RPMI7951 (cell line): ENCODE measurements at places on chromosomes 4 and X.

DNA sequence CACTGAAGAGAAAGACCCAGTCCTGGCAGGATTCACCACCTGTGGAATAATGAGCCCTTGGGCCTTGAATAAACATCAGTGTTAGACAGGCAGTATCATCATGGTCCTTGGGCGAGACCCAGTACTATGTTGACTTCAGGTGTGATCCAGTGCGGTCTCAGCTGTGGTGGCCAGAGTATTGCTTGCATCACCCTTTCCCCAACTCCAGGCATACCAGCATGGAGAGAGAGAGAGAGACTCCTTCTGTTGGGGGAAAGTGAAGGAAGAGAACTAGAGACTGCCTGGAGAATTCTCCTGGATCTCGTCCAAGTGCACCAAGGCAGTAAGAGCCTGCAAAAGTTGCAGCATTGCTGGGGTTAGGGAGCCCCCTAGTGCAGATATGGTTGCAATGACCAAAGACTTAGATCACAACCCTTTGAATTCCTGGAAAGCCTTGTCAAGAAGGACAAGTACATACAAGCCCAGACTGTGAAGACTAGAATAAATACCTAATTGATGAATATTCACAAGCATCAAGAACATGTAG lies 61.1 kb upstream of the VAMP7 start:
- DNase-seq = peak; percentile 78

DNA sequence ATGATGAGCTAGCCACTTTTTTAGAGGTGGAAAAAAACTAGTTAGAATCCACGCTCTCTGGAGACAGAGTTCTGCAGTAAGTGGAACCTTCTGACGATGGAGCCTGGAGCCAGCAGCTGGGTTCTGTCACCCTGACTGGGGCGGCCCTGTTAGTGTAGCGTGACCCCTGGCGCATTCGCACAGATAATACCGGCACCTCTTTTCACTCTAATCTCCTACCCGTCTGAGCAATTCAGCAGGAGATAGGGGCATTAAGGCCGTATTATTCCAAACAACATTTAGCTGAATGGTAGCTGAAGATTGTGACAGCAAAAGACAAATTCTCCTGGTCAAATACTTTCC lies 292.6 kb downstream of the FBXO8 start:
- DNase-seq = peak; percentile 17

DNA sequence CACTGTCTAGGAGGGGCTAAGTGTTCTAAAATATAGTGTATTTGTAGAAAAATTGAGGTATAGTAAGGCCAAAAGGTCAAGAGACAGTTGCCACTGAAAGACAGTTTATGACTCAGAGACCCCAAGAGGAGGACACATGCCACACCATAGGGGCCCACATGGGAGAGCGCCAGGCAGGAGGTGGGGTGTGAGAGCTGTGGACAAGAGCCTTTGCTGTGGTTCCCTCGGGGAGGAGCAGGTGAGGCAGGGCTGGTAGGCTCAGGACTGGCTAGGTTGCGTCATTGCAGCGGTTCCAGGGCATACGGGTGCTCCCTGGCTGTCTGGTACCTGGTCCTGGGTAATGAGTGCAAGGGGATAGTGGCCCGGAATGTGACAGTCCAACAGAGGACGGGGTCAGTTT lies 37.6 kb downstream of the CCNQ start:
- DNase-seq = no peak

- no peak for DNase-seq
These were observed 37.7 kb downstream of the HTT start for GRCh38 chr4:3112201-3112600.

GRCh38 chr4:146095860-146096259 lies 79.7 kb upstream of the LSM6 start:
- DNase-seq = no peak

DNA sequence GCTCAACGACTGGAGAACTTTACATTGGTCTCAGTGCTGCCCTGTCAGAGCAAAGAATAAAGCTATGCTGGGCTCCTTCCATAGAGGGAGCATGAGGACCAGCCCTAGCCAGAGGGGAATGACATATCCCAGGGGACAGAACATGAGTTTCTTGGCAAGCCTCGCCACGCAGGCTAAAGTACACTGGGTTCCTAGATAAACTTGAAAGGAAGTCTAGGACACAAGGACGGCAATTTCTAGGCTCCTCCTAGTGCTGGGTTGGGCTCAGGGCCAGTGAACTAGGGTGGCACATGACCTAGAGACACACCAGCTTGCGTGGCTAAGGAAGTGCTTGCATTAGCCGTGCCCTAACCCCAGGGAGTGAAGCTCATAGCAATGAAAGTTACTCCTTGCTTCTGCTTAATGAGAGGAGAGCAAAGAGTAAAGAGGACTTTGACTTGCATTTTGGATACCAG lies 141.0 kb downstream of the MAB21L2 start:
- peak; percentile 53 for DNase-seq

DNA sequence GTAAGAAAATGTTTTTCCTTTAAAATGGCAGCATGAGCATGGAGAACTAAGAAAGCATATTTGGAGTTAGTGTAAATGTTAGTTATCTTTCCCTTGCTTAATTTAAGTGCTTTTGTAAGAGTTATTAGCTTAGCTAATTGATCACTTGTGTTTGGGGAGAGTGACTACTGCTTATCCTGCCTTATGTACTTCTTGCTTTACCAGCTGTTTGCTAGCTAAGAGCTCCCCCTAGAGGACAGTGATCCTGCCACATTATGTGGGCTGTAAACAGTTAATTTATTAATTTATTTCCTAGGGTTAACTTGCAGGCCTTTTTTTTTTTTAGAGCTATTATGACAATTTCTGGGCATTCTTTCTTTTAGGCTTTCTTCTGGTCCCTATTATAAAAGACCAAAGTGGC lies 435.8 kb downstream of the MAGEB5 start:
- no peak for DNase-seq

- DNase-seq = peak; percentile 2
These were observed 38.6 kb downstream of the MND1 start for GRCh38 chr4:153383131-153383530.

DNA sequence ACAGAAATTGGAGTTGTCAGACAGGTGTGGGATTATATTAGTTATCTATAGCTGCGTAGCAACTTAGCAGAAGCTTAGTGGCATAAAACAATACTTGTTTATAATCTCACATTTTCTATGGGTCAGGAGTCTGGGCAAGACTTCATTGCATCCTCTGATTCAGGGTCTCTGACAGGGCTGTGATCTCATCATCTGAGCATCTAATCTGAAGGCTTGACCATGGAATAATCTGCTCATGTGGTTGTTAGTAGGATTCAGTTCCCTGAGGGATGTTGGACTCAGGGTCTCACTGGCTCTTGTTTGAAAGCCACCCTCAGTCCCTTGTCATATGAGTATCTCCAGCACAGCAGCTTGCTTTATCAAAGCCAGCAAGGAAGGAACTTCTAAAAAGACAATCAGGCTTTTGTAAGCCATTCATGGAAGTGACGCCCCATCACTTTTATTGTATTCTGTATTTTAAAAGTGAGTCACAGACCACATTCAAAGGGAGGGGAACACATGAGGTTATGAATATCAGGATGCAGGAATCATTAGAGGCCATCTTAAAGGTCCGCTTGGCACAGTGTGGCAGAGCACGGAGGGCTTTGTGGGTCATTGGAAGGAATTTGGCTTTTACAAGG lies 37.2 kb upstream of the FAM9B start:
- DNase-seq = peak; percentile 72

DNA sequence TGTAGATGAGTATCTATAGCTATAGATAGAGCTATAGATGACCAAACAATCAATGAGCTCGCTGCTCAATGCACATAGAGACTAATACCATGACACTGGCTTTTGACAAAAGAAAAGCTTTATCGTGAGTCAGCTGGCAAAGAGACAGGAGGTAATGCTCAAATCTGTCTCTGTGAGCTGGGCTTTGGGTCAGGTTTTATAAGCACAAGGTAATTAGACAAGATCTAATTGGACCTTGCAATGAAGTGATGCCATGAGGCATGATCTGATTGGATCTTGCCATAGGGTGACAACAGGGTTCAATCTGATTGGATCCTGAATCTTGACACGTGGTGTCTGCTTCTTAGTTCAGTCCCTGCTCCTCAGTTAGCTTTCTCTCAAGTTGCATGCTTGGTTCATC lies 180.7 kb upstream of the MXRA5 start:
- peak; percentile 72 for DNase-seq

DNA sequence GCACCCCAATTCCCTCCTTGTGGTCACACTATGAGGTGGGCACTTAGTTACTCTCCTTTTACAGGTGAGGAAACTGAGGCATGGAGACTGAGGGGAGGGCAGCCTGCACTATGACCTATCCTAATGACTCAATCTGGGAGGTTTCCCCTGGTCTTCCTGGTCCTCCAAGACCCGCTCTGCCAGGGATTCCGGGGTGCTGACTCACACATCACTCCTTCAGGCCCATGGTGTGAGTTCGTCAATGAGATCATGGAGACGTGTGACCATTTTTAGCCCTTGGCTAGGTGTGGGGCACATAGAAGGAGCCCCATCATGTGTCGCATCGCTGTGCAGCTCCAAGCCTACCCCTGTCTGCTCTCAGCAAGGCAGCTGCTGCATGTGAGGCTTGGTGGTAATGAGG lies 32.4 kb upstream of the BCOR start:
- DNase-seq = peak; percentile 82

- DNase-seq = no peak
These were observed 14.3 kb upstream of the RAB28 start for GRCh38 chr4:13498469-13498868.

- no peak for DNase-seq
These were observed 3.0 kb upstream of the ARMCX4 start for GRCh38 chrX:101482296-101482695.
